Hypothalamus (tissue), 51 donors: ENCODE measurements at places on chromosomes 12 and 14.

- no peak for DNase-seq
Measured at GRCh38 chr12:67070307-67070600, 198.9 kb upstream of the CAND1 start.

GRCh38 chr12:63802012-63802608 lies 22.4 kb downstream of the RXYLT1 start:
- DNase-seq, result no peak

- DNase-seq, result no peak
Measured at GRCh38 chr12:95191060-95191696, 26.1 kb downstream of the FGD6 start.

DNA sequence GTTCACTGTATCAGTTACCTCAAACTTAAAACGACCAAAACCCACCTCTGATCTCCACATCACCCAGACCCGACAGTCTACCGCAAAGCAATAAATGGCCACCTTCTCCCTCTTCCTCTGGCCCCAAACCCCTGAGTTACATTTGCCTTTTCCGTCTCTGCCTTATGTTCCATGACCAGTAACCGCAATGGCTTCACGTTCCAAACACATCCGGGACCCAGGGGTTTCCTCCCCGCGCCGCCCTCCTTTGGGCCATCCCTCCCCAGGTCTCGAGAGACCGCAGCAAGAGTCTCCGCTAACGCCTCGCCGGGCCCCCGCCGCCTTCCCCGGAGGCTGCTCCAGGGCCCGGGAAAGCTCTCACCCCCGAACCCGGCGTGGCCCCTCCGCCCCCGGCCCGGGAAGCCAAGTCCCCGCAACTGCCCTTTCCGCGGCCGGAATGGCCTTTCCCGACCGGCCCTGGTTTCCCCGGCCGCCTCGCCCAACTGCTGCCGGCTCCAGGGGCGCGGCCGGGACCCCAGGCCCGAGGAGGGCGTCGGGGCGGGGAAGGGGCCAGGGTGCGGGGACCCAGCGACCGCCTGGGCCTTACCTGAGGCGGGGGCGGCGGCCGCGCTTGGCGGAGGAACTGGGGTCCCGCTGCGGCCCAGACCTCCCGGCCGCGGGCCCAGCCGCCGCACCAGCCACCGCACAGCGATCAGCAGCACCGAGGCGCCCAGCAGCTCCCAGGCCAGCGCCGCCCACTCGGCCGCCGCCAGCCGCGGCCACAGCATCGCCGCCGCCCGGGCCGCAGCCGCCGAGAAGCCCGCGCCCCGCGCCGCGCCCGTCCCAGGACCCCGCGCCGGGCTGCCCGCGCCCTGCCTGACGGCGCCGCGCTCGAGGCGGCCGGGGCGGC lies at the start of gene ANKLE2:
ANKLE2 (minus strand) TSS at position 801 of the 889 bp plus-strand sequence; CDS start at position 767, 34 bp downstream.
- DNase-seq, result no peak

- no peak for DNase-seq
Measured at GRCh38 chr12:42129595-42130204, 15.0 kb downstream of the GXYLT1 start.

DNA sequence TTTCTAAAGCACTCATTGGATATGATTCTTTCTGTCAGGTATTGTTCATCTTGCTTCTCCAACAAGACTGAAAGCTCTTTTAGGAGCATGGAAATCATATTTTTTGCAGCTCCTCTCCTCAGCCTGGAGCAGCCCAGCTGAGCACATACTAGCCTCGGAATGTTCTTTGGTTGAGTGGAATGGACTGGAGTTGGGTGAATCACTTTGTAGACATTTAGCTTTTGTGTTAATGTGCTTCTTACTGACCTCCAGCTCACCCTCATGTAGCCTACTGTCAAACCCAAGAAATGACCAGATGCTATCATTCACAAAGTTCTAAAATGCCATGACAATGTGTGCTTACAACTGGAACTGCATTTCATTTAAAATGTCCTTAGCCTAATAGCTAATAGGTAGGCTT lies 161.1 kb downstream of the NUAK1 start:
- no peak for DNase-seq
